ENCODE measurements at places on chromosomes 3 and 15. TPM values are rescaled to one million over a fixed set of nuclear protein-coding genes. Genes with fewer than 3 reads are reported as not detected.

The KNG1 gene
- not detected for total RNA-seq

The ZPLD1 gene
- total RNA-seq = not detected

DNA sequence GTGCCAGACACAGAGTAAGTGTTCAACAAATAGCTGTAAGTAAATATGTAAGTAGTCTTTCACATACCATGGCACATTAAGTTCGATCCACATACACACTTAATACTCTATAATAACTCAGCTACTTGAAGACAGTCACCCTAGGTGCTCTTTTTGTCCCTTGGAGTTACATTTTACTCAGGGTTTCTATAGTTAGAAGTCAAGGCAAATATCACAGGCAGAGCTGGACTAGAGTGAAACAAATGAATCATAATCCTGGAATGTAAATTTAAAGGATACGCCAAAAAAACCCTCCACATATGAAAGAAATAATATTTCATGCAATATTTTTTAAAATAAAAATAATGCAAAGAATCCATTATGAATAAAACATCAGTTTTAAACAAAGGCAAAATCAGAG is 461.8 kb downstream of the MAGI1 start:
- no peak overlapping the region for H3K27ac ChIP-seq
- H3K4me1 ChIP-seq = no peaks in the 10 kb centered on the region
- no peaks in the 10 kb centered on the region for H3K27me3 ChIP-seq
- no peaks in the 10 kb centered on the region for H3K36me3 ChIP-seq

GRCh38 chr15:40253167-40253790 is 14.4 kb downstream of the PAK6 start:
- H3K4me1 ChIP-seq = peaks cover 3% of the 10 kb centered on the region
- DNase-seq = peak; percentile 19
- peaks cover 36% of the 10 kb centered on the region for H3K27me3 ChIP-seq
- peak overlapping the region; percentile 65 for H3K4me3 ChIP-seq

- no peak overlapping the region for H3K27ac ChIP-seq
- H3K36me3 ChIP-seq = no peaks in the 10 kb centered on the region
- H3K4me1 ChIP-seq = no peaks in the 10 kb centered on the region
- no peak overlapping the region for H3K4me3 ChIP-seq
Observed at GRCh38 chr3:123791898-123792297, 92.2 kb downstream of the MYLK start.

DNA sequence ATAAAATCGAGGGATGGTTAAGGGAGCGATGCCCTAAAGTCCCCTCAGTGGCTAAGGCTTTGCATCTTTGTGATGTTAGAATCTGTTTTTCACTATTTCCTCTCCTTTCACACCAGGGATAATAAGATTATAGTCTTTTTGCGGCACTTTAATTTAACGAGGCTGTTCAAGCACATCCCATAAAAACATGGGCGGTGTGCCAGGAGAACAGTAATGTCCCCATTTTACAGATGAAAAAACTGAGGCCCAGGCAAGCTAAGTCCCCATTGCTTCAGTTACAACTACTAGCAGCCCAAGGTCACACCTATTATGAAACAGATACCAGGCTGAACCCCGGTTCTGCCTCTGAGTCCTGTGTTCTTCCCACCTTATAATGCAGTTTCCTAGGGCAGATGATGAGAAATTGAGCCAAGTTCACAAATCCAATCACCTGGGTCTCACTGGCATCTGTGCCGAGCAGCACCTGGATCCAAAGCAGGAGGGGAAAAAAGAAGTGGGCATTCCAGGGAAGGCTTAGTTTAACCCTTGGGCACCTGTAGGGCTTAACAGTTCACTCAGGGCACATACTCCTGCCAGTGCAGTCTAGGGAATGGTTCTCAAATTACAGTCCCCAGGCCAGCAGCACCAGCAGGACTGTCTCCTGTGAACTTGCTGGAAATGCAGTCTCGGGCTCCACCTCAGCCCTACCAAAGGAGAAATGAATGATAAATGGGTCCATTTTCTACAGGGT is 169.3 kb downstream of the RAB11A start:
- H3K4me3 ChIP-seq = no peak overlapping the region
- H3K4me1 ChIP-seq = no peaks in the 10 kb centered on the region
- no peaks in the 10 kb centered on the region for H3K36me3 ChIP-seq
- no peak overlapping the region for H3K27ac ChIP-seq

Data from activated CD8-positive, alpha-beta T cell treated with anti-CD3 and anti-CD28 coated beads for 36 hours (primary cell).